ENCODE measurements at places on chromosomes 5 and 9.
A peak's percentile ranks its signal among the peaks of the same experiment; 100 is the strongest.

- no peak for DNase-seq
Measured at GRCh38 chr9:95077766-95078370, 239.6 kb downstream of the FANCC start.

DNA sequence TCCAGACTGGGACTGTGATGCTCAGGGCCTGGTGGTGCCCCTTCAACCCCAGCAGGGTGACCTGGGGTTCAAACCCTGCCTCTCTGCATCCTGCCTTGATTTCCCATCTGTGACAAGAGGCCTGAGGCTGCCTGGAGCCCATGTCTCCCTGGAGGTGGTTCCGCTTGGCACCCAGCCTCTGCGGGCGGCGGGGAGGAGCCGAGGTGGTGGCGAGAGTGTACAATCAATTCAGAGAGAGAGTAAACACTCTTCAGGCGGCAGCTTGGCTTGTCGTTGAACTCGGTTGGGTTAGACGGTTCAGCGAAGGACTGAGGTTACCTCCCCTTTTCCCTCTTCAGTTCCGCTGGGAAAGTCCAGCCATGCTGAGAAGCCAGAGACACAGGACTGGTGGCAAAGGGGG lies 39.3 kb downstream of the NTNG2 start:
- DNase-seq: no peak

DNA sequence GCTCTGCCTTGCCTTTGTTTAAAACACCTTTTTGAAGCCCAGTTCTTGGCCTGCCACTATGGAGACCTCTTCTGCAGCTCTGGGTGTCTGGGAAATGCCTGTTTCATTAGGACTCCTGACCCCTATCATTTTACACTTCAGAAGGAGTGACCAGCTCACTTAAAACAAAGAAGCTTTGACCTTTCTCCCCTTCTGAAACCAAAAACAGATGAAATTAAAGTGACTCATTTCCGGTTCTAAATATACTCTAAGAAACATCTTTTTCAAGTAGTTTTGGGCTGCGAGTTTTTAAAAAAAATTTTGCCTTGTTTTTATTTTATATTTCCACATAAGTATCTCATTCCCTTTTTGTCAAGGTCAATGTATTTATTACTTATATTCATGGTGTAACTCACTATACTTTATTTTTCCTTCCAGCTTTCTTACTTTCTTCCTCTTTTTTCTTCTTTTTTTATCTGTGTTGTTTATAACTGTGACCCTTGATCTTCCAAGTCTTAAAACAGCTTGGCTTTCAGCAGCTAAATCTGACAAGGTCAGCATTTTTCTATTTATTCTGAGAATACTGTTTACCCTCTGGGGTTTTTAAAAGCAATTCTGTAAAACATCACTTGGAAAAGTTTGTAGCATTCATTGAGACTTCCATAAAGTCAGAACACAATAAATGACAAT lies 672.9 kb downstream of the NR2F1-AS1 start:
- no peak for DNase-seq

GRCh38 chr9:122402403-122402871 lies 31.6 kb downstream of the PTGS1 start:
- peak; percentile 10 for DNase-seq

GRCh38 chr5:143117821-143118220 lies 285.7 kb downstream of the NR3C1 start:
- DNase-seq: no peak

- no peak for DNase-seq
Measured at GRCh38 chr5:73764586-73764985, 138.6 kb downstream of the ARHGEF28 start.

GRCh38 chr9:131620764-131621520 lies 75.6 kb downstream of the PRRT1B start:
- no peak for DNase-seq

DNA sequence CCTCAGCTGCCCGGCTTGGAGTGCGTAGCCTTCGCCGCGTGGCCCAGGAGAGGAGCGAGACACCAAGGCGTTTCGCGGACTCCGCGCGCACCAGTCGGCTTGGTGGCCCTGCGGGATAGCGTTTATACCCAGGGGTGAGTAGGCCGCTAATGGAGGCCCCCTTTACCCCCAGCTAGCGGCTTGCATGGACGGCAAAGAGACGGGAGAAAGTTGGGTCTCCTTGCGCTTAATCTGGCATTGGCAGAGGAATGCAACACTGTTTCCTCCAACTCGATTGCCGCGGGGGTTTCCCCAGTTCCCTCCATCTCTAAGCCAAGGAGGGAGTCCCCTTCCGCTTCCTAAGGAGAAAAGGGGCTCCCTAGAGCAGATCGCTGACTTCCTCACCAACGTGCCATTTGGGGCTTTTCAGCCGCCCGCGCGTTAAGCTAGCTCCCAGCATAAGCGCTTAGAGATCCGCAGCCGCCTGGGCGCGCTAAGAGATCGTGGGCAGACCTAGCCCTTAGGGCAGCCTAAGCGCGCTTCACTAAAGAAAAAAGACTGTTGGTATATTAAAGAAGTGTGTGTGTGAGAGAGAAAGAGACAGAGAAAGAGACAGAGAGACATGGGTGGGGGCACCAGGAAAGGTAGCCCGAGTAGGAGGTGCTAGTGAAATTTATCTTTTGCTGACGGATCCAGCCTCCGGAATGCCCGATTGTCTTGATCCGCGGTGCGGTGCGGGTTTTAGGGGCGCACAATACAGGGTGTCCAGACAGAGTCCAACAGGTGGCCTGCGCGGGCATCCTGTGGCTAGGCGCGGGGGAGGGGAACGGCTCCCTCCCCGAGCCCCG lies 597.9 kb upstream of the SGCD start:
- no peak for DNase-seq

- DNase-seq: no peak
Measured at GRCh38 chr5:57386958-57387357, 95.7 kb downstream of the ACTBL2 start.

GRCh38 chr5:34053571-34054399 lies 10.8 kb upstream of the C1QTNF3 start:
- no peak for DNase-seq

GRCh38 chr9:7086389-7086788 lies 328.6 kb downstream of the KDM4C start:
- no peak for DNase-seq

DNA sequence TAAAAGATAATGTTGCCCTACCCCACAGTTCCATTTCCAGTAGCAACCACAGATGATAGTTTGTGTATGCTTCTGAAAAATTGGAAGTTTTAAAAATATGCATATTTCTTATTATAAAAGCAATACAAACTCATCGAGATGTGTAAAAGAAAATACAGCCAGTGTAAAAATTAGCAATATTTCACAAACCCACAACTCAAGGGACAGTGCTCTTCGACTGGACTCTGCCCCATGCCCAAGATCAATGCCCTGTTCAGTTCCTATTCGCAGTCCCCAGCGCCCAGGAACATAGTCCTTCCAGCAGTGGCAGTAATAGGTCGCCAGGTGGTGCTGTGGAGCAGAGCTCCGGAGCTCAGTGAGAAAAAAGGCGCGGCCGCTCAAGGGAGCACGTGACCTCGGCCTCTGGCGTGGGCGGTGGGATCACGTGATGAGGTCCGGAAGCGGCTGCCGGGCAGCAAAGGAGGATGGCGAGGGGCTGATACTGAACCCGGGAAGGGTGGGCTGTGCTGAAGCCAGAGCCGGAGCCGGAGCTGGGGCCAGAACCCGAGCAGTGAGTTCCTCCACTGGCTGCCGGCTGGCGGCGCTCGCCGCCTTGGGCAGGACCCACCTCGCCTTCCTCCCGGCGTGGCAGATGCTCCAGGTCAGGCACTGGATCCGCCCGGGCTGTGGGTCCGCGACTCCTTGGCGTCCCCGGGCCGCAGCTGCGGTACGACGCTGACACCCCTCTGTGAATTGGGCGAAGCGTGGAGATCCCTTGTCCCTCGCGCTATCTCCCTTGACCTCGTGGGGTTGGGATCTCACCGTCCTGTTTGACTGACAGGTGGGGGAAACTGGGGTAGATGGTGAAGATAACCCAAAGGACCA lies at the start of gene SLC36A1:
SLC36A1 (plus strand) TSS at position 430 of the 864 bp plus-strand sequence. CDS start 11,190 bp downstream, outside the sequence.
- DNase-seq: peak; percentile 83

- no peak for DNase-seq
Measured at GRCh38 chr9:10910779-10911178, 298.0 kb upstream of the PTPRD start.

- DNase-seq: no peak
Measured at GRCh38 chr5:176429972-176430371, 13.6 kb upstream of the CLTB start.

GRCh38 chr9:128113526-128114325 lies 13.8 kb downstream of the PTGES2 start:
- DNase-seq: no peak
